Uterus (tissue), 4 donors: ENCODE measurements at places on chromosomes 4 and X.

- no peak for DNase-seq
Observed at GRCh38 chrX:10725071-10725470, 104.7 kb upstream of the MID1 start.

GRCh38 chr4:107774681-107775080 lies 50.1 kb upstream of the SGMS2 start:
- no peak for DNase-seq

DNA sequence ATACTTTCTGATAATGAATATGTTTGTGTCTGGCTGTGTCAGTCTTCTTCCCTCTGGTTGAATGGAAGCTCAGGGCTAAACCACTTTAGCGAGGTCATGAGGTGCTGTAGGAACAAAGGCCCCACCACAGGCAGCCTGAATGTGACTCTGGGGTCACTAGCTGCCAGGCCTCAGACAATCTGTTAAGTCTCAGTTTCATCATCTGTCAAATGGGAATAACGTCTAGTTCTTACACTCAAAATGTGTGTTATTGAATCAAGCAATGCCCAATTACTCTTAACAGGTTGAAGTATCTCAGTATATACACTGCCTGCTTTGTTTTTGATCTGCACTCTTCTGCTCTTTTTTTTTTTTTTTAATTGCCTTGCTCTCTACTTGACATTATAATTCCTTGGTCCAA lies 148.6 kb downstream of the STK32B start:
- no peak for DNase-seq

GRCh38 chr4:132238697-132239096 lies 910.4 kb upstream of the PCDH10 start:
- DNase-seq: no peak

DNA sequence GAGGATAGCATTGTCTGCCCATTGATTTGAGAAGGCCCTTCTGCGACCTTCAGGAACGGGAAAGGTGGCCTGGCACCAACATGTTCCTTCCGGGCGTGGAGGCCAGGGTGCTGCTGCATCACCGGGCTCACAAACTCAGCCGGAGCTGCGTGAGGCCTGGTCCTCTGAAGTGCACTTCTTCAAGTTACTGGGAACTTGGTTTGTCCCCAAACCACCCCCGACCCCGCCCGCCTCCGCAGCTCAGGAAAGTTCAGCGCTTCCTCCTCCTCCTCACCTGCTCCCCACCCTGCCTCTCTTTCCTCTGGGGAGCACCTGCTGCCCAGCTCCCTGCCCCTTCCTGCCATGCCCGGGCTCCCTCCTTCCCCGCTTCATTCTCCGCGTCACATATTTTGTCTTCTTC lies 116.0 kb upstream of the LRPAP1 start:
- DNase-seq: no peak

- DNase-seq: no peak
Observed at GRCh38 chr4:144985531-144985930, 112.5 kb downstream of the ANAPC10 start.

DNA sequence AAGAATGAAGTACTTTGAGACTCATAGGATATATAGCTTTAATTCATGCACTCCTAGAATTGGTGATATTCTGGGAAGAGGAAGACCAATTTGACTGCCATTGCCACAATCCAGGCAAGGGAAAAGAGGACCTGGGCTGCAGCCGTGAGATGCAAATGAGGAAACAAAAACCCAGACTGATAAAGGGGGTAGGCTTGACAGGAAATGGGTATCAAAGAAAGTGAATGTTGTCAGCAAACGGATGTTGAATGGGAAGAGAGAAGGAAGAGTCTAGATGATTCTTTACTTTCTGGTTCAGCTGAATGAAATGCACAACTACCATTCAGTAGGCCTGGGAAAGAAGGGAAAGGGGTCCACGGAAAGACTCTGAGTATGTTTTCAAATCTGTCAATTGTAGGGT lies 17.1 kb upstream of the ARHGEF6 start:
- no peak for DNase-seq

GRCh38 chr4:123299212-123299691 lies 97.3 kb upstream of the SPRY1 start:
- DNase-seq: no peak

DNA sequence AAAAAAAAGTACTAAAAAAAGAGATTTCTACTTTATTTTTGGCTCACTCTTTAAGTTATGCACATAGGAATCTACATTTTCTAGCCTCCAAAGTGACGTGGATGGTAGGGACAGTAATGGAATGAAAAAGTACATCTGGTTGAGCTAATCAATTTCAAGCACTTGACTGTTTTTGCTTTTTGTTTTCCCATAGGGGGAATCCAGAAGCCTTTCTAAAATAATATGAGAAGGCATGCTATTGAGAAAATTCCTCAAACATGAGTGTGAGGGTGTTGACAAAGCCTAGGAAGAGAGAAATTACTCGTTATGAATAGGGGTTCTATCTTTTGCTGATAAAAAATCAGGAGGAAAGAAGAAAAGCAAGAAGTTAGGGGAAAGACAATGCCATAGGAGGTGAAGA lies 242.5 kb upstream of the PUDP start:
- DNase-seq: no peak

DNA sequence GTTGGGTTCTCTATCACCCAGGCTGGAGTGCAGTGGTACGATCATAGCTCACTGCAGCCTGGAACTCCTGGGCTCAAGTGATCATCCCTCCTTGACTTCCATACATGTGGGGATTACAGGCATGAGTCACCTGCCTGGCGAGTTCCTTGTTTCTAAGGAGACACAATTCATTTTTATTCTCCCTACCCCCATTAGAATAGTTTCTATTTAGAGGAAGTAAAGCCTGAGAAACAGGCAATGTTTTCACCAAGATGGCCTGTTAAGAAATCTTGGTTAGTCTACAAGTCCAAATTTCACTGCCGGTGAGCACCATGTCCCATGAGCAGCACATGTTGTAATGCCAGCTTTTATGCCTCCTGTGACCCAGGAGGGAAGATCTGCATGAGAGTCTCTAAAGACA lies 5.7 kb downstream of the CYBB start:
- no peak for DNase-seq

DNA sequence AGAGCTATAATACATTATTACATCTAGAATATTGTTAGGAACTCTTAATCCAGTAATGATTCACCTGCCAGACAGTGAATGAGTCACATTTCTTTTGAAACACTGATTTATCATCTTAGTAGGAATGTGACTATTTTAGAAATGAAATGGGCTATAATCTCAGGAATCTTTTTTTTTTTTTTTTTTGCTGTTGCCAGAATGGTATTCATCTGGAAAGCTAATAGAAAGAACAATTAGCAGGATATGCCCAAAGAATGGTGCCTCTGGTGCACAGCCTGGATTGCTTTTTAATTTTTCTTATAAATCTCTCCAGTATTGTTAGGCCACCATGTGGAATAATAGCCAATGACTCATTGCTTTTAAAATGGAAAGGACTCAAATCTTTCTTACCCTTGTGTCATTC lies 181.1 kb upstream of the SMIM31 start:
- no peak for DNase-seq

- DNase-seq: no peak
Observed at GRCh38 chr4:142598132-142598531, 248.0 kb downstream of the INPP4B start.

DNA sequence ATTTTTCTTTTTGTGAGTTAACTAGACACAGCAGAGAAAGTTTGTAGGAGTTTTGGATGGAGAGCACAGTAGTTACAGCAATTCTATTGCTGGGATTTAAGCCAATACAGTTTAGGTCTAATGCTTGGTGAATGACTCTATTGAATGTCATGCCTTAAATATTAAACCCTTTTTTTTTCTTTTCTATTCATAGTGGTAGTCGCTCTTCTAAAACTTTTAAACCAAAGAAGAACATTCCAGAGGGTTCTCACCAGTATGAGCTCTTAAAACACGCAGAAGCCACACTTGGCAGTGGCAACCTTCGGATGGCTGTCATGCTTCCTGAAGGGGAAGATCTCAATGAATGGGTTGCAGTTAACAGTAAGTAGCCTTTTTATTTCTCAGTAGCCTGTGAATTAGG lies 34.8 kb upstream of the DCK start:
- no peak for DNase-seq

DNA sequence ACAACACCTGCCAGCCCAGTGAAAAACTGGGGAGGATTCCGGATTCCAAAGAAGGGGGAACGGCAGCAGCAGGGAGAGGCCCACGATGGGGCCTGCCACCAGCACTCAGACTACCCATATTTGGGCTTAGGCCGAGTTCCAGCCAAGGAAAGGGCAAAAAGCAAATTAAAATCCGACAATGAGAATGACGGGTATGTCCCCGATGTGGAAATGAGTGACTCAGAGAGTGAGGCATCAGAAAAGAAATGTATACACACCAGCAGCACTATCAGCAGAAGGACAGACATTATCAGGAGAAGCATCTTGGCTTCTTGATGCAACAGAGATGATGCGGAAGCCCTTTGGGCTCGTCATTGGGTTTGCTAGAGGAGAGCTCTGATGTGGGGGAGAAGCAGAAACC lies 62.4 kb downstream of the JADE1 start:
- DNase-seq: no peak

- DNase-seq: no peak
Observed at GRCh38 chrX:40625294-40625693, 2.1 kb downstream of the MPC1L start.

GRCh38 chr4:158805635-158806471 lies 37.0 kb downstream of the FNIP2 start:
- no peak for DNase-seq

- DNase-seq: no peak
Observed at GRCh38 chr4:68184923-68185322, 55.3 kb upstream of the TMPRSS11F start.

DNA sequence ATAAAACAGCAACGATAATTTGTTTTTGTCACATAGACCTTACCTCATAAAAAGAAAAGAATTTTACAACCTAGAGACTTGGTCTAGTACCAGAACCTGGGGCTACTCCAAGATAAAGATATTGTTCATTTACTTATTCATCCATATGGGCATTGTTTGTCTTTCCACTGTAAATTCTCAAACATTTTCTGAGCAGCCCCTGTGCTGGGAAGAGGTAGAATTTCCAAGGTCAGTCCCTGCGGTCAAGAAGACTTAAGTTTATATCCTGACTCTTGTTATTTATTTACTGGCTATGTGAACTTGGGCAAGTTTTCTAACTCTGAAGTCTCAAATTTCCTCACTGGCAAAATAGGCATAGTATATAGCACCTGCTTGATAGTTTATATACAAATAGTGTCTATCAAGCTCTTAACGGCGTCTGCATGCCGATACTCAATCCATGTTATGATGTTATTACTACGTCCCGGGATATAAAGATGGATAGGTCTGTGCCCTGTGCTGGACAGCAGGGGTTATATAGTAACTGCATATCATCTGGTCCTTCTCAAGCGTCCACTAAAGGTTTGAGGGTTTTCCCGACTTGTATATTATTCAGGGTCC lies 222.1 kb upstream of the TAPT1 start:
- DNase-seq: no peak

GRCh38 chr4:39996811-39997210 lies 19.1 kb upstream of the PDS5A start:
- DNase-seq: no peak

- DNase-seq: no peak
Observed at GRCh38 chrX:110414679-110415439, 56.2 kb downstream of the RTL9 start.

DNA sequence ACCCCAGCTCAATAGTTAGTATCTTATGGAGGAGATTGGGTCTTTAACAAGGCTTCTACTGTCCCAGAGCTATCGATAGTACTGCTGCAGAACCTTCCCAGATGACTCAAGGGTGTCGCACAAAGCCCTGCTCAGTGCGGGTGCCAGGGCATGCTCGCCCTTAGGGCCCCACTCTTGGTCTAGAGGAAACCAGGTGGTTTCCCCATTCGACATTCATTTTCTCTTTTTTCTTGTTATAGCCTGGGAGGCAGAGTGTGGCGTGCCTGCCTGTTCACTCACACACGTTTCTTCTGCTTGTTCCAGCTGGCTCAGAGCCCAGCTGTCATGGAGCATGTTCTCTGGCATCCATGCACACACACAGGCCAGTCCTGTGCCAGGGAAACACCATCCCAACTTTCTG lies 144.5 kb downstream of the SMIM20 start:
- no peak for DNase-seq

- DNase-seq: no peak
Observed at GRCh38 chr4:101862595-101862994, 72.1 kb downstream of the BANK1 start.

DNA sequence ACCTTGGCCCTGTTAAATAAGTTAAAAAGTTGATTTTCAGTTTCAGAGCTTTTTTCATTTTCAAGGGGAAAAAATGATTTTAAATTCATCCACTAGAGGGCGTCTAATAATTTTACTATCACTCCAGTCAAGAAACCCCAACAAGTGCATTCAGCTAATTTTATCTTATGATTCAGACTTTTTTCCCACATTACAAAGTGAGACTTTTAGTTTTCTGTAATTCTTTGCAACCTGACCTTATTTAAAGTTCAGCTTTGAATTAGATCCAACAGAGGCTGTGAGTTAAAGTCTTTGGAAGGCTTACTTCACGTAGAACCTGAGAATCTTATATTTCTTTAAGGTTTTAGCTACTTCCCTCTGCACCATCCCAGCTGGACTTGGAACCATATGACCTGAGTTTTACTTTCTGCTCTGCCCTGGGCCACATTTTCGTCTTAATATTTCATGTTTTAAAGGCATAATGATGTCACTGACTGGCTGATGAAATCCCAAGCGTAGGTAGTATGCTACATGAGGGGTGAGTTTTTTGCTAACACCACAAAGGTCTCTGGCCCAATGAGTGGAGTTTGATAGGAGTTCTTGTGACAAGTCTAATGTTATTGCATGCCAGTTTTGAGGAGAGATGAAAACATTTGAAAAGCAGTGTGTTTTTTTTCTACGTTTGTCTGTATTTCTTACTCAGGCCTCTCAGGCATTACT lies 7.2 kb downstream of the GNRHR start:
- DNase-seq: no peak

DNA sequence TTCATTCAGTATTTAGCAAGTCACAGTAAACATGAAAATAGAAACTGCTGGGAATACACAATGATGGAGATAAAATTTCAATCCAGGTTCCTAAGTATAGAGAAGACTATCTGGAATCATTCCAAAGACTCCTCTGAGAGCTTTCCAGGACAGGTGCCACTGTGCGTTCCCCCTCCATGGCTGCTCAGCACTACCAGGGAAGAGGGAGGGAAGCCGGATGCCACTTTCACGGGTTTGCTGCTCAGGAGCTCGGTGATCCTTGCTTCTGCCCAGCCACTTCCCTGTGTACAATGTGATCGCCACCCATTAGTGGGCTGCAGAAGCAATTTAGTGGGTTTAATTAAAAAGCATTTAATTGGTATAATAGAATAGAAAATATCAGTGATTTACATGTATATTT lies 94.5 kb downstream of the FNIP2 start:
- DNase-seq: no peak

DNA sequence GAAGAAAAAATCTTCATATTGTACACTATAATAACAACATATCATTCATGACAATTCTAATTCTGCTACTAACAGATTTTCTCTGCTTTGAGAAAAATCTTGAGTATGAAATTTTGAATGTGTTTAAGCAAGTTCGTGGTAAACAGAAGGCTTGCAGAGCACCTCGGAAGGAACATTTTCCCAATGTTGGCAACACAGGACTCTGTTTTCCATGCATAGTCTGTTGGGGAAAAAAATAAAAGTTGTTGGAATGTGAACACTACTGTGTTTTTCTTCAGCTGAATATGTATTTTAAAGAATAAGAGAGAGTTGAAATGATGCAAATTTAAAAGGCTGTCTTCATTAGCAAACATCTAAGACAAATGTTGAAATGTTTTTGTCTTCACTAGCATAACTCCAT lies 54.7 kb upstream of the ANXA10 start:
- DNase-seq: no peak
